Naive thymus-derived CD8-positive, alpha-beta T cell (primary cell): ENCODE measurements at places on chromosomes 5 and 9. TPM values are rescaled to one million over a fixed set of nuclear protein-coding genes. Genes with fewer than 3 reads are reported as not detected.

The OTP gene
- not detected for total RNA-seq

The CORO2A gene
- 10.0 TPM for total RNA-seq

The ZFP2 gene
- total RNA-seq = 2.9 TPM

The SPATA9 gene
- not detected for total RNA-seq

The ANKHD1 gene
- total RNA-seq = 218 TPM

The GLRA1 gene
- total RNA-seq = not detected

The GAS1 gene
- 0.91 TPM for total RNA-seq

The PCDHA9 gene
- total RNA-seq = not detected

The SLC34A3 gene
- total RNA-seq = not detected

The HSPB3 gene
- not detected for total RNA-seq

The NTNG2 gene
- total RNA-seq = 10.8 TPM

DNA sequence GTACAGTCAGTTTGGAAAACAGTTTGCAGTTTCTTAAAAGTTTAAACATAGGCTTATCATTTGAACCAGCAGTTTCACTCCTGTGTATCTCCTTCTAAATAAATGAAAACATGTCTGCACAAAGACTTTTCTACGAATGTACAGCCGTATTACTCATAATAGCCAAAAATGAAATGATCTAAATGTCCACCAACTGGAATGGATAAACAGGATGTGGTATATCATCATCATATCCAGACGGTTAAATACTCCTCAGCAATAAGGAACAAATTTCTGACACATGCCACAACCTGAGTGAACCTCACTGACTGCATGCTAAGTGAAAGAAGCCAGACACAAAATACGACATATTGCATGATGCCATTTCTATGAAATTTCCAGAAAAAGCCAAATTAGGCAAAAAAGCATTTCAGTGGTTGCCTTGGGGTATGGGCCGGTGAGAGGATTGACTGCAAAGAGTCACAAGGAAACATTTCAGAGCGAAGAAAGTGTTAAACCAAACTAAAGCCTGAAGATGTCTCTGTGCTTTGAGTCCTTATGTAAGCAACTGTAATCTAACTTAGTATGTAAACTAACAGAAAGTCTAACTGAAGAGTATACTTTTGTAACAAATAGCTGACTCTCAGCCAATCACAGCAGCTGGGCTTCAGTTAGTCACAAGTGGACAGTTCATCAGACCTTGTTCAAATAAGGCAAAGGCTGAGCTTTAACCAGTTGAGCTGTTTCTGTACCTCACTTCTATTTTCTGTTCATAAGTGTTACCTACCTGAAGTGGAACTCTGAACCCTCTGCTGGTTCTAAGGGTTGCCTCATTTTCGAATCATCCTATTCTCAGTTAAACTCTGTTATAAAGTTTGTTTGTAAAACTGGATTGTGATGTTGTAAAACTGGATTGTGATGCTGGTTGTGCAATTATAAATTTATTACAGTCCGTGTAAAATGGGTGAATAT lies 65.2 kb downstream of the TRIO start:
- no peak for DNase-seq

DNA sequence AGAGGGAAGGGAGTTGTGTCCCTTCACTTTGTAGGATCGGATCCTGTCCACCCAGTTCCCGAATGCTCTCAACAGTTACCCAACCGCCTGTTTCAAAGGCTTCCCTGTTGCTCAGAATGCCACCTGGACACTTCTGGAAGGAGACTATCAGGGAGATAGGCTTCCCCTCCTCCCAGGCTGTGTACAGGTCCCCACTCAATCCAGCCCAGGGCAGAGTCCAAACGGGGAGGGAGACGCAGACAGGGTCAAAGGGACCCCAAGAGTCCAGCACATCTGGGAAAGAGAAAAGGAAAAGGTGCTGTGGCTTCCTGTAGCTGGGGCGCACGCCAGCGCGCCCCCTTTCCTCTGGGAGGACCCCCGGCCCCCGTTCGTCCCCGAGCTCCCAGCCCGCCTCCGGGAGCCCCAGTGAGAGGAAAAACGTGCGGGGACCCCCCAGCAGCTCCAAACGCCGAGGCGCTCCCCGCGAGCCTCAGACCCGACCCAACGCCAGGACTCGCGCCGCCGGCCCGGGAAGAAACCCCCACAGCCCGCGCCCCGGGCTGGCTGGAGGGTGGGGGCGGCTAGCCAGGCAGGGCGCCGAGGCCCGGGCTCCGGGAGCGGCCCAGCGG lies 640 bp downstream of the SURF4 start:
- DNase-seq = no peak

- no peak for DNase-seq
Observed at GRCh38 chr9:132356324-132356924, 1.6 kb upstream of the SETX start.

DNA sequence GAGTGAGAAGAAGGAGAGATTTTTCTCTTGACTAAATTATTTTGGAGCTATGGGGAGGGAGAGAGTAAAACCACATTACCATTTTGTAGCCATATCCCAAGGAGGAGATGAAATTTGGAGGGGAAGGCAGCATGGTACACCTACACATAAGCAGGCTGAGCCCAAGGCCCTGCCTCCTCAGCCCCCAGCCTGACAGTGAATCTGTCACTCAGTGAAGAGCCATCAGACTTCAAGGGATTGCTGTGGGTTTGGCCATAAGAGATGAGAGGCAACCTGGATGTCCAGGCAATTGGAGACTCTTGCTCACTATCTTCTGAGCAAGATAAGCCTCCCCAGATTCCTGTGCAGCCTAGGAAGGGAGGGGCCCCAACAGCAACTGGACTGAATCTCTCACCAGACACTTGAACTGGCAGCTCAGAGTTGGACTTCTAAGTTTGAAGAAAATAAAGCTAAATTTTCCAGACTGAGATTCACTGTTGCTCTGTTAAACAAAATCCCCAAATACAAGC lies 216.6 kb downstream of the SEMA6A start:
- no peak for DNase-seq

DNA sequence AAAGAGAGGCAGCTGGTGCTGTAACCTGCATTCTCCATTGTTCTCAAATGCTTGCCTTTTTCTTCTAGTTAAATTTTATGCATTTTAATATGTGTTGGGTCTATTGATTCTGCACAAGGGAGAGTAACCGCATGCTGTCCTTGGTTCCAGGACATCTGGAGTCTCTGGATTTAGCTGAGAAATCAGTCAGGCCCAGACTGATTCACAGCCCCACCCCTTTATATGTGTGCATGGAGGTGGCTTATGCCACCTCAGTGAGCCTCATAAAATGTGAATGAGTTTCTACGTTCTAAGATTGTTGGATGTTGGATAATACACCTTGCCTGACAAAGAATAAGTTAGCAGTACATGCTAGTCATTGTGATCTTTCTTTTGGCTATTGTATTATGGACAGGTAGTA lies 110.1 kb upstream of the PANK3 start:
- DNase-seq = no peak

DNA sequence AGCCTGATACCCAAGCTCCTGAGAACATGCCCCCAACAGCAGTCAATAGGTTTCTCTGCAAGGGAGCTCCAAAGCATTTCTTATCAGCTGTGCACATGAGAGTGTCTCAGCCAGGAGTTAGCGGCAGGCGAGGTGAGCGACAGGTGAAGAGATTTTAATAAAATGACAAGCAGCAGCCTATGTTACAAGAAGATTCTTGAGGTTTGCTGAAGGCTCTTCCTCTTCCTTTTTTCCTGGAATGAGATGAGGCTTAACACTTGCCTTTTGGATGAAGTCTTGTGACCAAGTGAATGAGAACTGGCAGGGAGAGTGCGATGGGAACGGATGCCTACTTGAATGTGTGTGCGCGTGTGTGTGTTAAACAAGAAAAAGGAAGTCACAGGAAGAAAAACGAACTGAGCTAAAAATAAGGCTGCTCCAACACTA lies 76.1 kb downstream of the SHB start:
- DNase-seq = no peak

DNA sequence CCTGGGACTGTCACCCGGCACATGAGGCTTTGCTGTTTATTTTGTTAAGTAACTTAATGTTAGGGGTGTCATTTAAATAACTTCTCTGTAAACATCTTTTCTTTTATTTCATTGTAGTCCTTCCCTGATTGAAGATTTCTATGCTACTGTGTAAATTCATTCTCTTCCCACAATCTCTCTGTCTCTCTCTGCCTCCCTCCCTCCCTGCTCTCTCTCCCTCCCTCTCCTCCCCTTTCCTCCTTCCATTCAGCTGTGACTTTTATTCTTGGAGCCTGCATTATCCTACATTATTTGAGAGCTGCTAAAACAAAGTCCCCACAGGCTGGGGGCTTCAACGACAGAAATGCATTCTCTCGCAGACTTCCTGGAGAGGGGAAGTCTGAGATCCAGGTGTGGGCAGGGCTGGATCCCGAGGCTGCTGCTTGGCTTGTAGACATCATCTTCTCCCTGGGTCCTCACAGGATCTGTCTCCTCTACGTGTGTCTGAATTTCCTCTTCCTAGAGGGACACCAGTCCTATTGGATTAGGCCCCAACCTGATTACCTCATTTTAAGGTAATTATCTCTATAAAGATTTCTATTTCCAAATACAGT lies 18.4 kb downstream of the UBE2QL1 start:
- DNase-seq = no peak

- DNase-seq = no peak
Observed at GRCh38 chr5:119353213-119353612, 2.6 kb upstream of the TNFAIP8 start.

GRCh38 chr9:68472119-68472518 lies 68.6 kb downstream of the TMEM252 start:
- DNase-seq = no peak

DNA sequence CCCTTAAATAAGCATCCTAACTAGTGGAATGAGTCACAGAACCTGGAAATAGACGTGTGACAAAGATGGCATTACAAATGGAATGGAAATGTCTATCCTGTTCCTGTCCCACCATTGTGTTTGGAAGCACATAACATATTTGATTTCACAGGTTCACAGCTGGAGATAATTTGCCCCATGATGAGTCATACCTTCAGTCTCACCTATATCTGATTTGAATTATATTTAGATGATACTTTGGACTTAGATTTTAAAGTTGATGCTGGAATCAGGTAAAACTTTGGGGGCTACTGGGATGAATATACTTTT lies 92.5 kb downstream of the CEMIP2 start:
- no peak for DNase-seq

- DNase-seq = no peak
Observed at GRCh38 chr9:65449423-65449822, 164.4 kb upstream of the FOXD4L5 start.

- no peak for DNase-seq
Observed at GRCh38 chr9:98120476-98120875, 1.5 kb upstream of the TRIM14 start.

DNA sequence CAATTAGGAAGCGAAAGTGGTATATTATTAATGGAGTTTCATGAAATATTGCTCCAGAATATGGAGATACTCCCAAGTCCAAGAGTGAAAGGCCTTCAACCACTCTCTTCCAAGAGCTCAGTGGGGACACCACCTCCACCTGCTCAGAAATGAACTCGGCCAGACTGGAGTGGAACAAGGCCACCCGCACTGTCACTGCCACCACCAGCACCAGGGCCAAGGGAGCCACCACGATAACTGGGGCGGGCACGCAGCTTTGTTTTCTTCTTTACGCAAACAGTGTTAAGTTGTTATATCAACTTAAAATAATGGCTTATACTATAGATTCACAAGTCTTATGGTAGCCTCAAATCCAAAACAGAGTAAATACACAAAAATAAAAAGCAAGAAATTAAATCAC lies 204.1 kb downstream of the TRPM3 start:
- no peak for DNase-seq

DNA sequence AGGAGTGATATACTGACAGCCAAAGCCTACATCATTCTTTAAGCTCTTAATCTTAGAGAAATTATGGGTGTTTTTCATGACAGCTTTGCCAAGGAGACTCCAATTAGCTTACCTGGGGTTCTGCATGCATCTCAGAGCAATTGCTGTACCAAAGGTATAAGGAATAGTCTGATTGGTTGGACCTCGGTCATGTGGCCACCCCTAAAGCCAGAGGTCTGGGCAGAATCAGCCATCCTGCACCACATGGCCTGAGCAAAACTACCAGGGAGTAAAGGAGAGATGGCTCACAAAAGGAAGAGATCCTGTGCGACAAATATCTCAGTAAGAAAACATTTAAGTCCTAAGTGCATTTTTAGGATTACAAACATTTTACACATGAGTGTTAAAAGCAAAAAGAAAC lies 25.6 kb downstream of the SH3RF2 start:
- no peak for DNase-seq

DNA sequence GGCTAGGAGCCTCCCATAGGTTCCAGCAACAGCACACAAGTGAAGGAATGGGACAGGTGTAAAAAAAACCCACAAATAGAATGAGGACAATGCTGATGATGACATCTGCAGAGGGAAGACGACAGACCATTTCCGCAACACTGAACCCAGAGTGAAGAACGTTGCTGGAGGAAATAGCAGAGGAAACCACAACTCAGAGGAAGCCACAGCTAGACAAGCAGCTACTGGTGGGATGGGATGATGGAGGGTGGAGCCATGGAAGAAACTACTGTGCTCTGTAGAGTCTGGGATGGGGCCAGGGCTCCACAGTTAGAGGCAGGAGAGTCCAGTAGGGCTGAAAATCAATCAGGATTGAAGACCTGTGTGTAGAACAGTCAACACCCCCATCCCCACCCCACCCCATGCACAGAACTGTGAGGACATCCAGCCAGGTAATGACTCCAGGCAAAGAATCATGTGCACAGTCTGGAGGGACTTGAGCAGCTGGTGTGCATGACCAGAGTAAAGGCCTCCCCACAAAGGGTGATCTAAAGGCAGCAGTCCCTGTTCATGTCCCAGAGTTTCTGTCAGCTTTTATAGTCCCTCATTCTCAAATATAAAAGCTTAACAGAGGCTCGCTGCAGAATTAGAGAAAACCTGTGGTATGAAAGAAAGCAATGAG lies 65.2 kb upstream of the SPIN1 start:
- peak; percentile 40 for DNase-seq

DNA sequence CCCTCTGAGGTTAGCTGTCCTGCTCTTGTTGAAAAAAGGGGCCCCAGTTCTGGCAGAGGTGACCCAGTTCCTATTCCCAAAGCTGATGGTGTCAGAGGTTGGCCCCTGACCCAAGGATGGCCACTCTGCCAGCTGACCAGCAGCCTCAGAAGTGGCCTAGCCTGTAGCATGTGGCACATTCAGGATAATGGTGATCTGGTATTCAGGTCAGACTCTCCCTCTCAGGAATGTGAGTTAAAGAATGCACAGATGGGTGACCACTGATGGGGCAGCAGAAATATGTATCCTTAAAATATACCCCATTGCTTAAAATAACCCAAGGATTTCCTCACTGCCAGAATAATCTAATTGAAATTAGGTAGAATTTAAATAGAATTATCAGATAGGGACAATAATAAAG lies 369.2 kb downstream of the SEMA5A start:
- DNase-seq = no peak
